ENCODE measurements at places on chromosomes 3 and 15. TPM values are rescaled to one million over a fixed set of nuclear protein-coding genes. Genes with fewer than 3 reads are reported as not detected.

The CD200R1 gene
- total RNA-seq: 5.0 TPM

The GABRB3 gene
- total RNA-seq: 0.82 TPM

The GLCE gene
- total RNA-seq: 19.1 TPM

The SAMMSON gene
- not detected for total RNA-seq

DNA sequence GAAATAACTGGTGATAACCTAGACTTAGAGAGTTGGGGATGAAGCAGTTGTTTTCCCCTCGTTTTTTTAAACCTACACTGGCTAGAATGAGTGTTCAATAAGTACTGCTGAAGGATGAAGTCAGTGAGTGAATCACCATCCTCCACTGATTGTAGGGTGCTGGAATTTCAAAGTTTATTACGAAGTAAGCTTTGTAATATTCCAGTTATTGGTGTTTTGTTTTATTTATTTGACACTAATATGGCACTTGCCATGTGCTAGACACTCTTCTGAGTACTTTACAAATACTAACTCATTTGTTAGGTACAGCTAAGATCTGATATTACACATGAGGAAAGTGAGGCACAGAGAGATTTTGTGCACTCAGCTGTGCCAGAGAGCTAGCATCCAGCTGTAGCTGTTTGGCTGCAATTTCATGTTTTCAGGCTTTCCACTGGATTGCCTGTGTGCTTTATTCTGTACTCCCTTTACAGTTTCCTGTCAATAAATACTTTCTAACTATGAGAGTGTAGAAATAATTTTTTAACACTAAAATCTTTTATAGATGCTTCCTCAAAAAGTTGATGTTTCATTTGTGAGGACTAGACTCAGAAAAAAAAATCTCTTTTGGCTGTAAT, 5.8 kb downstream of the MAP2K5 start:
- no peak for DNase-seq
- H3K4me3 ChIP-seq: no peak overlapping the region
- H3K27ac ChIP-seq: no peak overlapping the region
- no peaks in the 10 kb centered on the region for H3K27me3 ChIP-seq
- H3K4me1 ChIP-seq: no peaks in the 10 kb centered on the region

Data from sigmoid colon (tissue), 7 donors.